Gastroesophageal sphincter (tissue), 4 donors: ENCODE measurements at places on chromosomes 2 and 18. TPM values are rescaled to one million over a fixed set of nuclear protein-coding genes. Genes with fewer than 3 reads are reported as not detected.

DNA sequence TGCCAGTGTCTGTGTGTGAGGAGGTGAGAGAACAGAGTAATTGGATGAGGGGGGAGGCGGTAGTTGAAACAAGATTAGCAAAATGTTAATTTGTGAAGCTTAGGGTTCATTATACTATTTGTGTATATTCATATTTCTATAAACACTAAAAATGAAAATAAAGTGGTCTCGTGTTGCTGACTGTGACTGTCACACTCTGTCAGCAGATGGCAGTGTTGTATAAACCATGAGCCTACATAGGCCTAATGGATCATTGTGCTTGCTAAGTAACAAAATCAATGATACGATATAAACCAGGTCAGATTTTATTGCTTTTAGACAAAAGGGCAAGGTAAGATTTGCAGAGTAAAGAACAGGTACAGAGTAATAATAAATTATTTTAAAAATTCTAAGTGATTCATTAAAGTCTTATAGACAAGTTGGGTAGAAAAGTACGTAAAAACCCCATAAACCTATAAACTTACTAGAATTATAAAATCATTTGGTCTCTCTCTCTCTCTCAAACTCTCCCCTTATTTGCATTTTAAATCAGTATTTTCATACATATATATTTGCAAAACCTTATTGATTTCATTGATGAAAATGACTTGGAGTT lies 182.7 kb downstream of the RPIA start:
- no peak for ATAC-seq

- ATAC-seq = no peak
Observed at GRCh38 chr2:213185147-213185822, 33.9 kb upstream of the IKZF2 start.

DNA sequence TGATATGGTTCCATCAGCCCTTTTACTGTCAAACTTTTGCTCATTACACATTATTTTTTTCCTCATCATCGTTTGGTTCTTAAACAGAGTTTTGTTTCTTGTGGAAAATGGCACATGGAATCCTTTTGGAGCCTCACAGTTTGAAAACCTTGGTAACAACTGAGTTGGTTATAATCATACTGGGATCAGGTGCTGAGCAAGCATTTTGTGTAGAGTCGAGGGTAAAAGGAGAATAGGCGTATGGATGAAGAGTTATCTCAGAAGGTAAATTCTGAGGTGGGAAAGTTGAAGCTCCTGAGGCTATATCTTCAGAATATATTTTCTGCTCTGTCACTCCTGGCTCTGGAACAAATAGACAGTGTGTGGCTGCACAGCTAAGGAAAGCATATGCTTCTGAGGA lies 274.0 kb upstream of the DSEL start:
- no peak for ATAC-seq

DNA sequence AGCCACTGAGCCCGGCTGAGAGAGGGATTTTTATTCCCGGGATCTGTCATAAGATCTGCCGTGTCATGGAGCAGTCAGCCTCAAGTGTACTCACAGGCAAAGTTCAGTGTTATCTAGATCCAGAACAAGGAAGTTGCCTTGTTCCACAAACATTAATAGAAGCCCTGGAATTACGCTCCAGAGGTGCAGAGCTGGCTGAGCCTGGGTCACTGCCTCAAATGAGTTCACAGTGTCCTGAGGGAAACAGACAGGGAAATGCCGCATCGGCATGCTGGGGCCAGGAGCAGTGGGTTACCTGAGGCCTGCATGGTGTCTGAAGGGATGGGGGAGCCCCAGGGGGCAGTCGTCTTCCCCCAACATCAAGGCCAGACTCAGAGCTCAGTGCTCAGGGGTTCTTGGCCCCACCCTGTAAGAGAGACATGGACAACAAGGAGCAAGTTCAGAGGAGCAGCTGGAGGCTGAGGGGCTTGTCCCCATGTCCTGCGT lies 42.7 kb upstream of the ODC1 start:
- ATAC-seq = no peak

GRCh38 chr2:9740382-9741073 lies 102.7 kb upstream of the TAF1B start:
- no peak for ATAC-seq

- peak; percentile 84 for ATAC-seq
Observed at GRCh38 chr18:9474108-9474982, 968 bp upstream of the RALBP1 start.

GRCh38 chr2:235199128-235199527 lies 247.3 kb downstream of the SH3BP4 start:
- ATAC-seq = no peak

GRCh38 chr2:197888321-197888720 lies 83.9 kb downstream of the PLCL1 start:
- no peak for ATAC-seq

- no peak for ATAC-seq
Observed at GRCh38 chr2:168253379-168253778, 6.0 kb upstream of the STK39 start.

DNA sequence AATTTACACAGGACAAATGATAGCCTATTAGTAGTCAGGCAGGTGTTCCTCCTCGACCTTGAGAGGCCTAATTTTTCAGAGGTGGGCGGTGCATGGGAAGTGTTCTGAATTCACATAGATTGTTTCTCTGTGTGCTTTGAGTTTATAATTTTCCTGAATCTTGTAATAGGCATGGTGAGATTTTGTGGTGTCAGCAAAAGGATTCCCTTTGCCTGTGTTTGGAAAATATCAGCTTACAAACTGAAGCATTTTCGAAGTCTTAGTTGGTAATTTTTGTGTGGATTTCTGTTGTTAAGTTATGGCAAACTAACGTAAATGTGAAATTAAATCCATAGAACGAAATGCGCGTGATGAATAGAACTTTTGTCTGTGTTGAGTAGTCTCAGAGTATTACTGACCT lies 194.0 kb upstream of the RBMS1 start:
- no peak for ATAC-seq

DNA sequence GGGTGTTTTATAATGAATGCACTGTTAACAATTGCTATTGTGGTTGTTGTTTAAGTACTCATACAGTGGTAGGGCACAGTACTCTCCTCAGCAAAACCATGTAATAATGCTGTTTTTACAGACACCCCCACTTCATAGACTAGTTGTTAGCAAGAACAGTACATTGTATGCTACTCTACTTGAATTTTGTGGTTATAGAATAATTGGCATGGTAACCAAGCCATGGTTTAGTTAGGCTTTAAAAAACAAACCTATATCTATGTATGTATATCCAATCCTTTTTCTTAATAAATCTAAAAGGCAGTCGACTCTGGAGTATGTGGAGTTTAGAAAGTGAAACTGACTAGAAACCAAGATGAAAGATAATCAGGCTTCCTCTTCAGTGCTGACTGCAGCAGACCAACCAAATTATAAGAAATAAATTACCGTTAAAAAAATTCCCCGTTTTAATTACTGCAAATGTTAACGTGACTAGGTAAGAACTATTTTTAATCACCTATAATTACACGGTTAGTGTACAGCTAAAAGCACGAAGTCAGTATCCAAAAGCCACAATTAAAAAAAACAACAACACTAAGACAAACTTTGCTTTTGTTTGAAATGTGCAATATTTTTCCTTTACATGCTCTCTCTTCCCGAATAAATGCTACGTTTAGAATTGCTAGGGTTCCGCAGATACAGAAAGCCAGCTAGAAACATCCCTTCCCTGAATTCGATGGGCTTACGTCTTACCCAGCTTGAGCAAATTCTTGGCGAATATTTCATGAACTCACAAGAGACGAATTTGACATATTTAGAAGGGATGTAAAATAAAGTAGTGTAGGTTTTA lies 113.3 kb upstream of the SERTAD2 start:
- ATAC-seq = no peak

GRCh38 chr2:70088598-70089219 lies 1.4 kb downstream of the PCBP1 start:
- ATAC-seq = no peak

DNA sequence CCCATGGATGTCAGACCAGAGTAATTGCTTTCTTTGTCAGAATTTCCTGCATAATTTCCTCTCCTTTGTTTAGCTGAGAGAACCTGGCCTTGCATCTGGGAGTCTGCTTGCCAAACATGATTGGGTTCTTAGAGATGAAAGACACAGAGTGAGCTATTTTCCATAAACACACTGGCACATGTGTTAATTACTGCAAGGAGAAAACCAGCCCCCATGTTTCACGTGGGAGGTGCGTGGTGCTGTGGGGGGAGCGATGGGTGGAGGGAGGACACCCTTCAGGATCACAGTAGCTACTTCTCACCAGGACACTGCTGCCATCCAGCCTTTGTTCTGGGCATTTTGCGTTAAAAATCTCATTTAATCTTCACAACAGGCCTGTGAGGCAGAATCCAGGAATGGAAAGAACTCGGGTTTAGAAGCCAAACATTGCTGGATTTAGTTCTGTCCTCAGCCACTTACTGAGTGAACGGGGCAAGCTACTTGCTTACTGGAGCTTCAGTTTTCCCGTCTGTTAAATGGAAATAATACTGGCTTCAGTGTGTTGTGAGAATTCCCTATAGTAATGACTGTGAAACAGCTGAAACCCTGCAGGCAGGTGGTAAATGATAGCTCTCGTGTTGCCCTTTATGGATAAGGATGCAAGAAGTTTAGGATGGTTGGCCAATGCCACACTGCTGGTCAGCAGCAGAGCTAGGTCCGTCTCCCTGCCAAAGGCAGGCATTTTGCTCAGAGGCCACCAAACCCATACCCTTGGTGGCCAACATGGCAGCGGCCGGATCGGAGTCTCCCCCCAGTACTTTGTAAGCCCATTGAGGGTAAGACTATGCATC lies 100.1 kb upstream of the ASAP2 start:
- ATAC-seq = peak; percentile 52

- ATAC-seq = no peak
Observed at GRCh38 chr2:189628817-189629530, 32.3 kb upstream of the ASNSD1 start.

DNA sequence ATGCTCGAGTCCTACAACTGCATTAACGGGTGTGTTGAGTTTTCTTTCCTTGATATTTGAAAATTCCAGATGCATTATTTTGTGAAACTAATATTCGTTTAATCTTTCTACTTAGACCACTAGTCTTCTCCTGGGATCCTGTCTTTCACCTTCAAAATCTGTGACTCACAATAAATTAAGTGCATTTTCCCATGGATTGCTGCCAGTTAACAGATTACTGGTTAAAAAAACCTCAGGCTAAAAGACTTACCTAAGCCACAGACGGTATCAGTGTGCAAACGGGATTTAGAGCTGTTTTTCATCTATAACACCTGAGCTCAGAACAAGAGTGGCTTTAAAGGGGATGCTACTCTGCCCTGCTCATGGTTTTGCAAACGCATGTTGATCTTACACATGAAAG lies 10.2 kb downstream of the FECH start:
- ATAC-seq = no peak

- ATAC-seq = peak; percentile 71
Observed at GRCh38 chr2:26769089-26769761, 5.1 kb downstream of the SLC35F6 start.

GRCh38 chr2:98769114-98769476 lies 38.2 kb upstream of the MGAT4A start:
- no peak for ATAC-seq

DNA sequence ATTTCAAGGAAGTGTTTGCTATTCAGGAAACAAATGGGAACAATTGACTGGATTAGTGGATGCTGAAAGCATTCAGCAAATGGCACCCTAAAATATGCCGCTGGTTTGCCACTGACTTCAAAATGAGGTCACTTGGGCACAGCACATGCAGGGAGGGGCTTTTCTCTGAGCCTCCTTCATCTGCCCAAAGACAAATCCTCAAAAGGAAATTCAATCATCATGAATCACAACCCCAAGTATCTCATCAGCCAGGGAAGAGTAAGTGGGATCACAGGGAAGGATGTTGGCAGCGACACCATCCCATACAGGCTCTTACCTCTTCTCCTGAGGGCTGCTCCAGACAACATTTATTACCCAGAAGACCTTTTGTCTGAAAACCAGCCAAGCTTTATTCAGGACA lies 14.4 kb upstream of the SP140L start:
- ATAC-seq = no peak

GRCh38 chr2:15746703-15747550 lies 155.3 kb downstream of the DDX1 start:
- ATAC-seq = no peak

GRCh38 chr18:7871560-7872456 lies 304.7 kb downstream of the PTPRM start:
- ATAC-seq = no peak

DNA sequence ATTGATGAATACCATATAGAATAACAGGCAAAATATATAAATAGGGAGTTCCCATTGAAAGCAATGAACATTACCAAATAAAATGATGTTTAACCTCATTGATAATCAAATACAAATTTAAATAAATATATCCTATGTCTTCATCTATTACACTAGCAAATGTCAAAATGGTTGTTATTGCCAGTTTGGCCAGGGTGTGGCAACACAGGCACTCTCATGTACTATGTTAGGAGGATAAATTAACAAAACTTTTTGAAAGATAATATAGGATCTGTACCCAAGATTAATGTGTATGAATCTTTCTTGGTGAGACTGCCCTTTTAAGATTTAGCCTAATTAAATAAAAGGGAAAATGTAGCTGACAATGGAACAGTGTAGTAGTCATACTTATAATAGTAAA lies 659.3 kb downstream of the ERBB4 start:
- ATAC-seq = no peak

DNA sequence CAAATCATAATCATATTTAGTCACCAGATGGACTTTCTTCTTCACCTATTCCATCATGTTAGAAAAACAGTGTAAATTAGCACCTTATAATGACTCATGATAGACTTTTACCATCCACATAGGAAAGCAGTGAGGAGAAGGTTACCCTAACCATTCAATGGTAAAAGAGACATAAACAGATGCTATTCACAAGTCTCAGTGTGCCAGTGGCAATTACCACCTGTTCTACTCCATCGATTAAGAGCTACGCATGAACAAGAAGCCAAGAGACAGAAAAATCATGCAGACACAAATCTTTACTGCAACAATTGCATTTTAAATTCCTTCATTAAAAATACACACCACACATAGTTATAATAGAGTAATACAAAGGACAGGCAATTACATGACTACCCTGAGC lies 106.7 kb upstream of the CHAC2 start:
- no peak for ATAC-seq

- no peak for ATAC-seq
Observed at GRCh38 chr18:21000667-21001066, 110.9 kb downstream of the ROCK1 start.

- ATAC-seq = no peak
Observed at GRCh38 chr18:49697757-49698524, 115.4 kb downstream of the ACAA2 start.

Gene ZSWIM2
- not detected for total RNA-seq

Gene EHD3
- 3.8 TPM for total RNA-seq

Gene FOXD4L1
- total RNA-seq = not detected

Gene NDC80
- total RNA-seq = 0.31 TPM

Gene LMAN1
- total RNA-seq = 65.8 TPM

Gene UGT1A5
- total RNA-seq = not detected

Gene HOXD9
- 0.47 TPM for total RNA-seq

Gene MAP3K19
- total RNA-seq = not detected

Gene UCN
- total RNA-seq = 5.0 TPM

Gene GULP1
- 56.8 TPM for total RNA-seq

Gene CTAGE1
- total RNA-seq = not detected

Gene CD226
- total RNA-seq = 0.78 TPM

Gene PROKR1
- total RNA-seq = not detected

Gene SNED1
- 9.7 TPM for total RNA-seq

Gene SCYGR4
- total RNA-seq = not detected

Gene ADRA2B
- total RNA-seq = 2.0 TPM

Gene FAM117B
- total RNA-seq = 9.7 TPM
